ENCODE measurements at places on chromosomes 6 and 20.
A peak's percentile ranks its signal among the peaks of the same experiment; 100 is the strongest.

- DNase-seq: no peak
Measured at GRCh38 chr6:132616677-132617076, 7.4 kb downstream of the TAAR2 start.

GRCh38 chr6:99225172-99225571 is 124.3 kb downstream of the FAXC start:
- no peak for DNase-seq

DNA sequence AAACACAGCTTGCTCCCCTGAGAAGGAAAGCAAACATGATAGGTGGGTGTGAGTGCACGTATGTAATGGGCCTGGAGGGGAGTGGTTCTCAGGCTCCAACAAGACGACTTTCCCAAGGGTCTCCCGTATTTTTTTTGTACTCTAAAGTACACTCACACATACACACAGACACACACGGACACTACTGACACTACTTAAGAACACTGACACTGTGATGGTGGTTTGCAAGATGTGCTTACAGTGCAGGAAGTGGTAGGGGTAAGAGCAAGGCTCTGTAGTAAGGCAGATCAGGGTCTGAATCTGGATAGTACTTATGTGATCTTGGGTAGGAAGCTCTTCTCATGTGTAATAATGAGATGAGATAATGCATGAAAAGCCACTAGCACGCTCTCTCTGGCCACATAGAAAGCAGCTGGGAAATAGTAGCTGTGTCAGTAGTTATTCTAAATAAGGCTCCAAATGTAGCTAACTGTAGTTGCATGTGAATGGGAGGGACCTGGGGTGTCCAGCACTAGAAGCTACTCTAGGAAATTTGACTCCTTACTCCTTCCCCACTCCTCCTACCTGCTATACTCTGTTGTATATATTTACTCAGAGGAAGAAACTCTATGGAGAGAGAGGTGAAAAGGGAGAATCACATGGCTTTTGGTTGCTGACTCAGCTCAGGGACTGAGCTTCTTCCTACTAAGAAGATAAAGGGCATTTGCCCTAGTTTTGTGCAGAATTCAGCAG is 8.4 kb upstream of the ZBTB24 start:
- no peak for DNase-seq

DNA sequence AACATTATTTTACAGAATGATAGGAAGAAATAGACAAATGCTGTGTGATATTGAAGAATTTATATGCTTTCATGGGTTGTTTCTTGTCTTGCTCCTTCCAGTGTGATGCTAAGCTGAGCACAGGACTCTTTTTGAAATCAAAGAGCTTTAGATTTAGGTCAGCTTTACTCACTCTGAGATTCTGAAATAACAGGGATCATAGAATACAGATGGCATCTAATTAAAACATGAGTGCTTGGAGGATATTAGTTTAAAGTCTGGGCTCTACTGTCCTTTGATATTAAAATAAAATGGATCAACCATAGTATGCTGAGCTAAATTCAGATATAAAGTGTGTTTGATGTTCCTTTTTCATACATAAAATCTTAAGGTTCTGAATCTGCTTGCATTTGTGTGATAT is 29.6 kb downstream of the MLIP start:
- DNase-seq: no peak

GRCh38 chr6:31935021-31935420 is 7.5 kb downstream of the C2 start:
- no peak for DNase-seq

DNA sequence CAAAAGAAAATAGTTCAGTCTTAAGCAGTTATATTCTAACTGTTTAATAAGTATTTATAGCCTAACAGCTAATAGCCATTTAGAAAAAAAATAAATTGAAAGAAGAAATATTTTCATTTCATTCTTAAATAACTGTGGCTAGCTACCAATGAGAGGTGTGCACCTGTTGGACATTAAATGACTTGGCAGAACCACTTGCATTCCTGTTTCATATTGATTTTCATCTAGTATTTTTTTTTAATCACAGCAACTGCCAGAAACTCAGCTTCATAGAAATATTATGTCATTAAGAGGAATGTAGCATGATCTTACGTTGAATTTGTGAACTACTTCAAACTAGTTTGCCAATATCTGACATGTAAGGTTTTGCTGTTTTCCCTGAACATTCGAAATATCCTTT is 10.1 kb downstream of the NAA20 start:
- DNase-seq: no peak

DNA sequence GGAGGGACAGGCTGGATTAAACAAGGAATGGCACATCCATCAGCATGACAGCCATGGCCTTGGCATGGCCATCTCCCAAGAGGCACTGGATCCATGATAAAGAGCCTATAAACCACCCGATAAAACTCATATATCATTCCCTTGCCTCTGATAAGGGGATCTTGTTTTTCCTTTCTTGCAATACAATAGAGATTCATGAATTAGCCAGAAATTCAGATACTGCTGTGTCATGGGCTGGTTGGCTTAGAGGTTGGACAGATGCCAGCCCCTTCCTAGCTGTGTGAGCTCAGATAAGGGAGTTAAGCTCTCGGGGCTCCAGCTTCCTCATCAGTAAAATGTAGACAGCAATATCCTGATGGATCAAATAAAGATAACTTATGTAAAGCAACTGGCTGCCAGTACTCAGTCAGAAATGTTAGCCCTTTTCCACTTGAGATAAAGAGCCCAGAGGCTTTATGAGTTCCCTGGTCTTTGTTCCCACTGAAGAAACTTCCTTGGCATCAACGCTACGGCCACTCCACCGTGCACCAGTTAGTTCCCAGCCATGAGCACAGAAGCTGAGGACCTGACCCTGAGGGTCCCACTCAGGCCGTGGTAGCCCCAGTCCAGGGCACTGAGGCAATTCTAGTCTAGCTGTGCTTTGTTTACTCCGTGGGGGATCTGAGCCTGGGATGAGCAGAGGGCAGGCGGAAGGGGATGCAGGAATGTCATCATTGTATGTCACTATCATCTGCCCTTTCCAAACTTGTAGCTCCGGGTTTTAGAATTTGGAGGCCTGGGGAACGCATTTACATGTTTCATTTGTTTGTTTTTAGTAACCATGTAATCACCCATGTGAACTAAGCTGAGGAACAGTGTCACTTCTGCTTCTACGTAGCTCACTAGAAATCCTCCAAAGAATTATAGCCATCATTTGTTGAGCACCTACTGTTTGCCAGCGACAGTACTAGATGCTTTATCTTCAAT is 67.2 kb upstream of the TBC1D7 start:
- DNase-seq: peak; percentile 74

GRCh38 chr20:5781798-5782750 is 31.9 kb downstream of the SHLD1 start:
- no peak for DNase-seq

GRCh38 chr20:12217382-12217781 is 299.7 kb downstream of the BTBD3 start:
- no peak for DNase-seq

DNA sequence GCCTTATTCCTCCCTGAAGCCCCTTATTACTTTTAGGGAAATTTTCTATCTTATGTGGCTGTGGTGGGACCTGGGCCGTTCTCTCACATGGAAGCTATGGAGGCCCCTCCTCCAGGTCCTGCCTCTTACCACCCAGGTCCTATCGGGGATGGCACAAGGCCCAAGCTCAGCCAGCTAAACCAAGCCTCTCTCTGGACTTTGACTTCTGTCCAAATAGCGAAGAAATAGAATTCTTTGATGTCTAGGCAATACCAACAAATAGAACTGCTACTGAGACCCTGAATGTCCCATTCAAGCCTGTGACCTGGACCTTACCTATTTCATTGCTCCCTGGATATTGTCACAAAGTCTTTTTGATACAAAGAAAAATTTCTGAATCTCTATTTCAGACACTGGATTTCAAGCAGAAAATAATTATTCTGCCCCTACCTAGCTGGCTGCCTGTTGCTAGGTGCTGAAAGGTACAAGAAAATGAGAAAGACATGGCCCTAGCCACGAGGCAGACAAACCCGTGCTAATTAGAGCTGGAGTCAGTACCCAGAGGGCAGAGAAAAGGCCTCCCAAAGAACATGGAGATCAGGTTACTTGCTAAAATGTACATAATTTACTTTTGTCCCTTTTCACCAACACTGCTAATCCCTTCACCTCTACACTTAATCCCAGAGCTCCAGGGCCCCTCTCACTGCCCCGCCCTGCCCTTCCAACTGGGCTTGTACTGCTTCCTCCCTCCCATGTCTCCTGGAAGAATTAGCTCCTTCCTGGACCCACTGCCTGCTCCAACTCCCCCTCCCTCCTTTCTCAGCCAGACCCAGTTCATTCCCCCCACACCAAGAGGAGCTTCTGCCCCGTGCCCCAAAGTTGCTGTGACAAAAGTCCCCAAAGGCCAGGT is 15.5 kb upstream of the NNAT start:
- DNase-seq: no peak

- DNase-seq: no peak
Measured at GRCh38 chr20:32820698-32821377, 1.1 kb downstream of the MAPRE1 start.

DNA sequence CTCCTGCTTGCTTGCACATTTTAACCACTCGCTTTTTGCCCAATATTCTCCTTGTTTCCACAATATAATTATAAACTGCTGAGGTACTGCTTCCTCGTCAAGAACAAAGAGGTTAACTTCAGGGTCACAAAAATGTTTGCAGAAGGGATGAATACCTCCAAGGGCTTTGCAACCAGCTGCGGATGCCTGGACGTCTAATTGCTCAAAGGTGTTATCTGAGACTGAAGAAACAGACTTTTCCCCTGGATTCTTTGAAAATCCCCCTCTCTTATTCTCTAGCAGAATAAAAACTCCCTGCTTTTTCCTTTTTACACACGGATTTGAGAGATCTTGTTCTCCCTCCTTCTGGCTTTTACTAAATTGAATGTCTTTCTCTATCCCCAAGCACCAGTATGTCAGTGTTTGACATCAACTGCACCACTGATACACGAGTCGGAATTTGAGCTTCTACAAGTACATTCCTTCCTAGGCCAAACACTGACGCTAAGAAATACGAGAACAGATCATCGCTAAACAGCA is 336 bp upstream of the SMPDL3A start:
- no peak for DNase-seq

DNA sequence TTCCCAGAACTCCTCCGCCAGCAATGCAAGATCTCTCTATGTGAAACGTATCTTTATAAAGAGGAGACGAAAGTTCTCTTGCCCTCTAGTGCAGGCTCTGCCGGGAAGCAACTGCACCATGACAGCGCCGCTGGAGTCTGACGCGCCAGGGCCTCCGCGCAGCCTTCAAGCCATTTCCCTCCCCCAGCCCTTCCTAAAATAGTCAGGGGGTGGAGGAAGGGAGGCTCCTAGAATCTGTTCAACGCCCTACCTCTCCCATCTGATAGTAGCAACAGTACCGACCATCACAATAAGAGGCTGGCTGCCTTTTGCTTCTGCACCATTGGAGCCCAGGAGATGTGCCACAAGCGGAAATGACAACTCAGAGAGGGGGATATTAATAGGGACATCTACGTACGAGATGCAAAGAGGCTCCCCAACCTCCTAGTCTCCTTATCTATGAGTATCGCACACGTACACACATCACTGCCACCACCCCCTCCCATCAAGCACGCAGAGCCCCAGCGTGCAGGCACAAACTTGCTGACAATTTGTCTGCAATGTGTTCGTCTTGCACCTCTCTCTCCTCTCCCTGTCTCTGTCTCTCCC is 1.0 kb downstream of the SYNE1 start:
- peak; percentile 27 for DNase-seq

DNA sequence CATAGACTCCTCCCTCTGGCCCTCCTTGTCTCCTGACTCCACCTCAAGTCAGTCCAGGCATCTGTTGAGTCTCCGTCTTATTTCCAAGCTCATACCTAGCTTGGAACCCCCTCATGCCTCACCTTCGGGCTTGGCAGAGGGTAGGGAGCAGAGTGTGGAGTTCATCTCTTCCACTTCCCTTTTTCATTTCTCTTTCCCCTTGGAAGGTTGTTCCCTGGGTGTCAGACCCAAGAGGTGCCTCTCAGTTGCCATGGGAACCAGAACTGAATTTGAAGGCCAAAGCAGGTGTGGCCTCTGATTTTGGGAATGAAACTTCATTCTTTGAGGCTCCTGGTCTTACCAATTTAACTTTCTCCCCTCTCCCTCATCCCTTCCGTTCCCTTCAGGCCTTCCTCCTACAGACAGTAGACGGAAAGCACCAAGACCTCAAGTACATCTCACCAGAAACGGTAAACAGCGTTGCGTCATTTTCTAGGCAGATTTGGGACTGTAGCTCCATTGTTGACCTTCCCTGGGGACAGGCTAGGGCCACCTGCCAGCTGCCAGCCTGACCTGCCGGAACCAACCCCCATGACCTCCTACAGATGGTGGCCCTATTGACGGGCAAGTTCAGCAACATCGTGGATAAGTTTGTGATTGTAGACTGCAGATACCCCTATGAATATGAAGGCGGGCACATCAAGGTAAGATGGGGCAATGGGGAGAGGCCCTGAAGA is 6.6 kb downstream of the CDC25B start:
- no peak for DNase-seq

- no peak for DNase-seq
Measured at GRCh38 chr20:59182401-59183044, 18.9 kb downstream of the ZNF831 start.

- DNase-seq: no peak
Measured at GRCh38 chr6:81734500-81735150, 17.9 kb downstream of the TENT5A start.

- DNase-seq: no peak
Measured at GRCh38 chr6:150752409-150752808, 113.1 kb upstream of the MTHFD1L start.

GRCh38 chr6:36559011-36559793 is 11.9 kb upstream of the STK38 start:
- DNase-seq: no peak

DNA sequence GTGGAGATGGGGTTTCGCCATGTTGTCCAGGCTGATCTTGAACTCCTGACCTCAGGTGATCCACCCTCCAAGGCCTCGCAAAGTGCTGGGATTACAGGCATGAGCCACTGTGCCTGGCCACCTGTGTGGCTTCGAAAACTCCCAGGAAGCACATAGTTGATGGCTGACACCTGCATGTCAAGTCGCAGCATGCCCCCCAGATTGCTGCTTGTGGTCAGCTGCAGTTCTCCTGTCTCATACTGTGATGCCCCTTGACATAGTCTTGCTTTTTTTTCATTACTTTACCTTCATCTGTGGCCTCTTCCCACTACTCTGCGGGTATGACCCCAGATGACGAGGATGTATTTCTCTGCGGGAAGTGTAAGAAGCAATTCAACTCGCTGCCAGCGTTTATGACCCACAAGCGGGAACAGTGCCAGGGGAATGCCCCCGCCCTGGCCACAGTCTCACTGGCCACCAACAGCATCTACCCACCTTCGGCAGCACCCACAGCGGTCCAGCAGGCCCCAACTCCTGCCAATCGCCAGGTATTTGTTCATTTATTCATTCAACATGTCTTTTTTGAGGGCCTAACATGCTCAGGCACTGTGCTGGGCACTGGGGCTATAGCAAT is 13.1 kb downstream of the ZNF341 start:
- no peak for DNase-seq

- DNase-seq: no peak
Measured at GRCh38 chr20:48181261-48181935, 396.1 kb upstream of the SULF2 start.

DNA sequence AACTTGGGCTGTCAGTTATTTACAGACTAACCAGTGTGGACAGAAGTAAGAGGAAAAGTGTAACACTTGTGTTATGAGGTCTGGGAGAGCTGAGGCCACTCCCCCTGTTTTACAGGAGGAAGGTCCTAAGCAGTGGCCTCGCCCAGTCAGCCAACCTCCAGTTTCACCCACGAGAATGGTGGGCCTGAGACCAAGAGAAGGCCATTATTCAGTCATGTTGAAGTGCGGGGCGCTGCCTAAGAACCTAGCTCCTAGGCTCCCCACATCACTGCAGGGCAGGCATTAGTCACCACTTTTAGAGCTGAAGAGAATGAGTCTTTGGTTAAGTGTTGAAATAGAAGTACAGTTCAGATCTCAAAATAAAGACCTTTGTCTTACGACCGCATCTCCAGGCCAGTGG is 27.9 kb downstream of the CDYL start:
- peak; percentile 9 for DNase-seq

Measured in globus pallidus (tissue), 1 donor.